ENCODE measurements at places on chromosomes 1 and 21.

DNA sequence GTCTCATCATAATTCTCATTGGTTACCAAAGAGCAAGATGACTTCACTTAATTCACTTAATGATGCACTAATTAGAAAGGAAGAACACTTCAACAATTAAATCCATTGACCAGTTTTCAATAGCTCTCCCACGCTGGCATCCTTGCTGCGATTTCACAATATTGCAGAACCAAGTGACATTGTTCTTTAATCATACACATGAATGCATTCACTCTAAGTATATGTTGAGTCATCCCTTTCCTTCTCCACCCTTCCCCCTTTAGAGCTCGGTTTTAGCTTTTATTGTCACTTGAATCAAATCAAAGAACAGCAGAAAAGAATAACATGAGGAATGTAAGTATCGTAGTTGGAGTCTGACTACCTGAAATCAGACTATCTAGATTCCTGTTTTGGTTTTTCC, 233.6 kb upstream of the FMN2 start:
- DNase-seq: no peak

GRCh38 chr1:170355267-170355801, 176.6 kb upstream of the GORAB start:
- DNase-seq: no peak

- no peak for DNase-seq
Observed at GRCh38 chr1:59523745-59524450, 227.0 kb downstream of the FGGY start.

GRCh38 chr21:36917471-36918158, 48.9 kb downstream of the HLCS start:
- peak; percentile 8 for DNase-seq

DNA sequence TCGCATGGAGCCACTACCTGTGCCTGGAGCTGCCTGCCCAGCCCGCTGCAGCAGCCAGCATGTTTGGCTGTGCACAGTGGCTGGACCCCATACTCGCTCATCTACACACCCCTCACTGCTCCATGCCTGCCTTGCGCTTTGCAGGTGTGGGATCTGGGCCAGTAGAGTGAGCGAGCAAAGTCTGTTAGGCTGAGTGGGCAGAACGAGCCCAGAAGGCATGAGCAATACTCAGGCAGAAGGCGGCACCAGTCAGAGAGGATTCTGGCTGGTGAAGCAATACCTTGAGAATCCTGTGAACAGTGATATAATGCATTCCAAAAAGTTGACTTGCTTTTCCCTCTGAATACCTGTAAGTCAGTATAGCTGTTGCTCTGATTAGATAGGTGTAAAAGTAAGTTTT, 816.4 kb downstream of the KCNT2 start:
- no peak for DNase-seq

DNA sequence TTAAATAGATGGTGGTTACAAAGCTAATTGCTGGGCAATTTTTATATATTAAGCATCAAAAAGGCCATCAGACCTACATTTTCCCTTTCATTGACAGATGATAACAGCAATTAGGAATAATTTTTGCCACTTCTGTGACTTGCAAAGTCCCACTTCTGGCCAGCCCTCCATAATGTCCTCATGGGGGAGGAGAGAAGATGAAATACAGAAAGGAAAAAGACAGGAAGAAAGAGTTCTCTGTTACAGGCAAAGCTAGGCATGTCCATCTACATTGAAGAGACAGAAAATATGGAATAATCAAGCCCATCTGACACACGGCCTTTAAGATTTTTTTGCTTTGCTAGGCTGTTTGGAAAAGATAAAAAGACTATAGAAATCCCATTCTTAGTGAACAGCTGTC, 108.0 kb downstream of the ENAH start:
- DNase-seq: no peak

Data from erythroblast (primary cell).